ENCODE measurements at places on chromosomes 12 and 14.

DNA sequence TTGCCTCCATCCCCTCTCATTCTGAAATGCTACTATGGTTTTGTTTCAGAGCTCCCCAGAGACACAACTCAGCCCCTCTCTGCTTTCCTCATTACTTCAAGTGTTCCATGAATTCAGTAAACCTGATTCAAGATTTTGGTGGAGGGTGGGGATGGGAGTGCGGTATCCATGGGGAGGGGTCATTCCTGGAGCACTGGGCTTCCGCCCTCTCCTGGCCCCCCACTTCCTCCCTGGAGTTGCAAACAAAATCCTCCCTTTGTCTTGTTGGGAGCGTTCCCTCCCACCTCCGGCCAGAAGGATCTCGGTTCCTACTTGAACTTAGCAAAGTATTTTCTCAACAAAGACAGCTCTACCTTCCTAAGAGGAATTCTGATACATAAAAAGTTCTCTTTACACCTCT, 71.8 kb upstream of the LTA4H start:
- DNase-seq: no peak

GRCh38 chr14:93212432-93212831, 5.4 kb downstream of the UBR7 start:
- no peak for DNase-seq

GRCh38 chr12:3216097-3216496, 138.9 kb downstream of the TSPAN9 start:
- DNase-seq: no peak

DNA sequence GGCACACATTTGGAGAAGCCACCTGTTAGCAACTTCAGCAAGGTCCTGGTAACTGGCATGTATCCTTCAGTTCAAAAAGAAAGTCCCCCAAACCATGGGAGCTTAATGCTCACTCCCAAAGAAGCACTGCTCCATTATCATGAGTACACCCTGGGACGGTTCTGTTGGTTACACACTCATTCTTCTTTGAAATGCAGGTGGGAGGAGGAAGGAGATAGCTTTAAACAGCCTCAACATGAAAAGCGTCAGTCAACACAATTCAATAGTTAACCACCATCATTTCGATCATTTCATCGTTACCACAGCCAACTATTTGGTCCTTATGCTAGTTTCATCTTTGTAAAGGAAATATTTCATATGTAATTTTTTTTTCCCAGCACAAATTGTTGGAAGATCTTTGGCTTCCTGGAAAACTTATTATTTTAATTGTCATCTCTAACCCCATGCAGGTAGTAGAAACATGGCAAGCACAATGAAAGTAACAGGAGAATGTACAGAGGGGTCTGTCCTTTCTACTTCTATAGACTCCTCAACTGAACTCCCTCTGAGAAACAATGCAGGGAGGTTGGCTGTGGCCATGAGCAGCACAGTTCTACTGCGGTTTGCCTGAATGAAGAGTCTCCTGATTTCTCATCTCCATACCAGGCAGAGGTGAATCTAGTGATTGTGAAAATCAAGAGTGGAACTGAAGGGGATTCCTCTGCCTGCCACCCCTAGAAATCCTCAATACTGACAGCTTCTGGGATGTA, 196.4 kb upstream of the FOXN3 start:
- no peak for DNase-seq

GRCh38 chr12:21551841-21552465, 25.9 kb downstream of the SPX start:
- DNase-seq: no peak

GRCh38 chr14:100073576-100074430, 8.6 kb downstream of the EVL start:
- DNase-seq: no peak

DNA sequence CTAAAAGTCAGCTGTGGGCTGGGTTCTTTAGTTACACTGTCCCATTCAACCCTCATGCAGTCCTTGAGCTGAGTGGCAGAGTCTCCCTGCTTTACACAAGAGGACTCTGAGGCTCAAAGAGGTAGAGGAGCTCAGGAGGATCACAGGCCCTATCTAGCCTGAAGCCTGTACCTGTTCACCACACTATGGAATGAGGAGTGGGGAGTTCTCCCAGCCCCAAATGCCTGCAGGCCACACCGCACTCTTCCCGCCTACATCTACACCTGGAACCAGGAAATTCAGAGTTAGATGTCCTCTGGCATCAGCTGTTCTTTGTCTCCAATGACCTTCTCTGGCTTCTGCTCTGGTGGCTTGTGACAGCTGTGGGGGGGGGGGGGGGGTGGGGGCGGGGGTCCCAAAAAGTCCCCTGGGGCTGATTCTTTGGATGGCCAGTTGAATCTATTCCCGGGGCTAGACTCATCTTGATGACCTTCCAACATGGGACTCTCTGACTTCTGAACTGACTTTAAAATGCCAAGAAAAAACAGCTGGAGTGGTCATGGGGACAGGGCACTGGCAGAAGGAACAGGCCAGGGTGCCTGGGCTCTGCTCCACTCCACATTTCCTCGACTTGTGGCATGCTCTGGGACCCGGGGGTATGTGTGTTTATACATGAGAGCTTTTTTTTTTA, 30.6 kb downstream of the RIN3 start:
- no peak for DNase-seq

- DNase-seq: no peak
Measured at GRCh38 chr12:109558374-109559199, 14.7 kb downstream of the MMAB start.

- no peak for DNase-seq
Measured at GRCh38 chr12:122352394-122352793, 70.1 kb downstream of the CLIP1 start.

GRCh38 chr12:96220902-96221301, 26.7 kb downstream of the ELK3 start:
- DNase-seq: no peak

DNA sequence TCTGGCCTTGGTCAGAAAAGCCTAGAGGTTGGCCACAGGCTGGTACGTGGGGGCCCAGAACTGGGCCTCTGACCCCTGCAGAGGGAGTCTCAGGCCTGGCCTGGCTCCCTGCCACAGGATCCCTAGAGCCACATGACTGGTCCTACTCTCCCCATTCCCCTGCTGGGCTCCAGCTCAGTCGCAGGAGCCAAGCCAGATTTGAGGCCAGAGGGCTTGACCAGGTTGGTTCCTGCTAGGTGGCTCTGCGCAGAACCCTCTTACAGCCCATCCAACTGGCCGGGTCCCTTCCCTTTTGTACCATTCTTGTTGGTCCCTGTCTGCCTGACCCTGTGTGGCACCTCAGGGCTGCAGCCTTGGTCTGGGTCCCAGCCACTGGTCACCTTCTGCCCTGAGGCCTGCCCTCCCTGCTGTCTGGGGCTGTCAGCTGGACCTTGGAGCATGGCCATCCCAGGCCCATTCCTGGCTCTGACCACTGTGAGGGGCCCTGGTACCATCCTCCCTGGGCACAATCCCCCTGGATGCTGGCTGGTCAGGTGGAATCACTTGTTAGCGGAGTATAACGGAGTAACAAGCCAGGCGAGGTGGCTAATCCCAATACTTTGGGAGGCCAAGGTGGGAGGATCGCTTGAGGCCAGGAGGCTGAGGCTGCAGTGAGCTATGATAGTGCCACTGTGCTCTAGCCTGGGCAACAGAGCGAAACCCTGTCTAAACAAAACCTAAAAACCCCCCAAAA, 22.9 kb upstream of the PPP1R13B start:
- DNase-seq: no peak

DNA sequence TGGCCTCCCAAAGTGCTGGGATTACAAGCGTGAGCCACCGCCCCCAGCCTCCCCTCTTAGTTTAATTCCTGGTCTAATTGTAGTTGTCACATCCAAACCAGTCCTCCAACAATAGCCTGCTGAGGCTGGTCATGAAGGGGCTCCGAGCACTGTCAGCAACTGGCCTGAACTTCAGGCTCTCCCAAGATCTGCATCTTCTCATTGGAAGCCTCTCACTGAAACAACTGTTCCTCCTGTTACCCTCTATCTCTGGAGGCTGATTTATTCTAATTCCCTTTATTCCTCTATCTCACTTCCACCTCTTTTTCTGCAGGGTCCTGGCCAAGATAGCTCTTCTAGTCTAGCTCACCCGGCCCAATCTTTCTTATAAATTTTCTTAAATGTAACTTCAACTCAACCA, 89.4 kb downstream of the DUSP16 start:
- DNase-seq: no peak

DNA sequence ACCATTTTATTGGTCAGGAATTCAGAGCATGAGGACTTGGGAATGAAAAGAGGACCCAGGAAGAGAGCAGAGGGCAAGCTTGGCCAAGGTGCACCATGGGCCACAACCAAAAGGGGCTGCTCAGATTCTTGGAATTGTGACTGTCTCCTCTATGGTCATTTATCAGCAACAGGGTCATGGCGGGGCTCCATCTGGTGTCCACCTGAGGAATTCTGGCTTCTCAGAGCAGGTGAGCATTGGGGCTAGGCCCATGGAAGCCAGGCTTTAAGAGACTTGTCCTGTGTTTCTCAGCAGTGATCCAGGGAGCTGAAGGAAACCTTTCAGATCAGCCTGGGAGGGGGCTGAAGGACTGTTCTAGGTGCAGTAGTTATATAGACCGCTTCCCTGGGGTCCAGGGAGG, 2.6 kb upstream of the RIN3 start:
- no peak for DNase-seq

DNA sequence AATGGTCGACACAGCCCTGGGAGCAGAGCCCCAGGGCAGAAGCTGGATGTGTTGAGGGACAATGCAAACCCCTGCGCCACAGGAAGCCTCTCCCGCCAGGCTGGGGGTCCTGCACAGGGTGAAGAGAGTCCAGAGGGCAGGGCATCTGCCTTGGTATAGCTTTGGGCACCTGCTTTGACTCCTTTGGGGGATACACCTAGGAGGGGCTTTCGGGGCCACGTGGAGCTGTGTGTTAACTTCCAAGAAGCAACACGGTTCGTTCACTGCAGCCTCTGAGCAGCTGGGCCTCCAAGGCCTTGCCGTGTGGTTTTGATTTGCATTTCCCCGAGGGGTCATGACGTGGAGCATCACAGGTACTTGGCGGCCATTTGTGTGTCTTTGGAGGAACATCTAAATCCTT, 5.8 kb upstream of the PUS1 start:
- DNase-seq: no peak

DNA sequence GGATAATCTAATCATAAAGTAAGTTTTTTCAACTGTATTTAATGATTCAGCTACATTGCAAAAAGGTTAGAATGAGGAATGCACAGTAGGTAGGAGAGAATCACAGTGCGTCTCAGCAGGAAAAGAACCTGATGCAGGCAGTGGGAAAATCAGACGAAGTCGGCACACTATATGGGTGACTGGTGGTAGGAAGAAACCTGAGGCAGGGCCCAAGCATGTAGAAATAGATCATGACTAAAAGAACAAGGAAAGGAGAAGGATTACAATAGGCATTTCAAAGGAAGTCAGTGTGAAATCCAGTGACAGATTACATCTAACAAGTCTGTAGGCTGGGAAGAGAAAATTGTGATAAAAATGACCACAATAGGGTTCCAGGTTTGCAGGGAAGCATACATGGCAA, 267.0 kb downstream of the MED13L start:
- no peak for DNase-seq

Measured in testis (tissue), 5 donors.